ENCODE measurements at places on chromosomes 16 and 17.
A peak's percentile ranks its signal among the peaks of the same experiment; 100 is the strongest.

DNA sequence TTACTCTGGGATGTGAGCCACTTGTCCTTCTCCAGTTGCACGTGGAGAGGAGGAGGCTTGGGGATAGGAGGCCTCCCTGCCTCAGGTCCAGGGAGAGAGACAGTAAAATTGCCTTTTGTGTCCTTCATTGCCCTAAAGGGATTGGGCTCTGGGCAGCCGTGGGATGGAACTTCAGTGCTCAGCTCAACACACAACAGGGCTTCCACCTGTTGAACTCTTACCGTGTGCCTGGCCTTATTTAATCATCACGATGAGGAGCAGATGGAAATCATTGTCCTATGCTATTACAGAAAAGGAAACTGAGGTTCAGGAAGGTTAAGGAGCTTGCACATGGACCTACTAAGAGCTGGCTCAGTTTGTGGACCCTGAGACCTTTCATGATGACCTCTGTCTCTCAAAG is 92.4 kb upstream of the CDC42EP4 start:
- DNase-seq = no peak

DNA sequence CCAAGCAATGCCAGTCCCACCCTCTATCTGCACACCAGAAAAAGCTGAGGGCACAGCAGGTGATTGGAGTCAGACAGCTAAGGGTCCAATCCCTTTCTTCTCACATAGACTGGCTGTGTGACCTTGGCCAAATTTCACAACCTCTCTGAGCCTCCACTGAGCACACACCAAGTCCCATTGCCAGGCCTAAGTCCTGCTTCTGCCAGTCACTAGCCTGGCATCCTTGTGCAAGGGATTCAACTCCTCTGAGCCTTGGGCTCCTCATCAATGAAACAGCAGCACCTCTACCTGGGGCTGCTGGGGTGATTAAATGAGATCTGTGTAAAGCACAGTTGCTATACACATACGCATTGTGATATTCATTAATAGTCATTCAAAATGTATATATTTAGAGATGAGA is 15.5 kb upstream of the TLCD3B start:
- no peak for DNase-seq

GRCh38 chr16:58499615-58500351 is at the start of gene NDRG4:
NDRG4 (plus strand) TSS chr16:58500143; CDS start chr16:58500249, 106 bp downstream.
- no peak for DNase-seq

GRCh38 chr16:64657316-64658011 is 464.4 kb downstream of the CDH11 start:
- no peak for DNase-seq

DNA sequence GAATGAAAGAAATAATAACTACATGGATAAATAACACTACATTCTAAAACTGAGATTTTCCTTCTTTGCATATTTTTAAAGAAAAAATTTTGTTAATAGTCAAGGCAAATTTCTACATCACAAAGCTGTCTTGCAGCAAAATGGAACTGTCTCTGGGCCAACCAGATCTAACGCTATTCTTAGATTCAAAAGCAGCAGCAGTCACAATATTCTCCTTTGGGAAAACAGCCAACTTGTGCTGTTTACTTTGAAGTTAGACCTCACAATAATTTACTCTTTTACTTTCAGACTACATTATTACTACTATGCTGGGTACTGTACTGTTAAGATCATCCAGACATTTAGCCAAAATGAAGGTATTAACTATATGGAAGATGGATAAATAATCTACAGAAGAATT is 189.1 kb downstream of the CEP112 start:
- no peak for DNase-seq

DNA sequence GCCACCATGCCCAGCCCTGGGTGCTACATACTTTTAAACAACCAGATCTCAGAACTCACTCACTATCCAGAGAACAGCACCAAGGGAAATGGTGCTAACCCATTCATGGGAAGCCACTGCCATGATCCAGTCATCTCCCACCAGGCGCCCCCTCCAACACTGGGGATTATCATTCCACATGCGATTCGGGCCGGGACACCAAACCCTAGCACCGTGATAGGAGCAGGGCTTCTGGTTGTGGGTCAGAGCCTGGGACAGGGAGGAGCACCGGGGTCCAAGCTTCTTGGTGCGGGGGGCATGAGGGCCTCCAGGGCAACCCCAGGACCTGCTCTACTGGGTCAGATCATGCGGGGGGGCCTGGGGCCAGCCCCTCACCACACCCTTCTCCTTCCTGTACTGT is 4.5 kb downstream of the TMEM235 start:
- no peak for DNase-seq

DNA sequence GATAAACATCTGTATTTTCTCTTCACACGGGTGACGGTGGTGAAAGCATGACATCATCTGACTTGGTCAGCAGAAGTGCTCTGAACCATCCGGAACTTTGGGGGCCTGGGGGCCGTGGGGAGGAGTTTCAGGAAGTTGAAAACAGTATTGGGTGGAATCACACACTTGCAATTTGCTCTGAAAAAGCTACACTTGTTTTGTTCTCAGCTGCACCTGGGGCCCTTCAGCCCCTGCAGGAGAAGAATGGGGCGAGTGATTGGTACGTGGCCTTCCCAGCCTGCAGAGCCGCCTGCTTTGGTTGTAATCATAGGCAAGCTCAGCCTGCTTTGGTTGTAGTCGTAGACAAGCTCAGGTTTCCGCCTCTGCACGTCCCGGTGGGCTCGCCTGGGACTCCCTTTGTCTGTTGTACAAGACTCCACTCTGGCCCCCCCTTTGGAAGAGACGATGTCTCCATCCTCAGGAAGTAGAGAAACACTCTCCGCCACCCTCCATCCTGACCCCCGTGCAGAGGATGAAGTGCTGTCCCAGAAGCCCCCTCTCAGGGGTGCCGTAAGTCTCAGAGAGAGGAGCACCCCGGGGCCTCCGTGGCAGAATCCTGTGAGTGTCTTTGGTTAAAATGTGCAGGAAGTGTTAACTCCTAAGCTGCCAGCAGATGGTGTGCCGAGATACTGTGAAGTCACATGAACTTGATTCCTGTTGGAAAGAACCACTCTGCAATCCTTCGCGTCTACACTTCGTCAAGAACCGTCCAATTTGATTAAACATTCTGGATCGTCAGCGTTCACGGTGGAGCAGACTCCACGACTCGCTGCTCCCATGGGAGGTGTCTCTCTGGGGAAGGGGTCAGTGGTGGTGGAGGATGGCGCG is 5.4 kb downstream of the BANP start:
- peak; percentile 44 for DNase-seq

GRCh38 chr17:20938988-20939615 is 103.7 kb downstream of the USP22 start:
- no peak for DNase-seq

- DNase-seq = no peak
Measured at GRCh38 chr16:24049113-24049512, 207.0 kb upstream of the CACNG3 start.

- DNase-seq = peak; percentile 33
Measured at GRCh38 chr17:75124041-75124818, 7.3 kb downstream of the NT5C start.

GRCh38 chr16:15682105-15682570 is 32.1 kb downstream of the NDE1 start:
- no peak for DNase-seq

DNA sequence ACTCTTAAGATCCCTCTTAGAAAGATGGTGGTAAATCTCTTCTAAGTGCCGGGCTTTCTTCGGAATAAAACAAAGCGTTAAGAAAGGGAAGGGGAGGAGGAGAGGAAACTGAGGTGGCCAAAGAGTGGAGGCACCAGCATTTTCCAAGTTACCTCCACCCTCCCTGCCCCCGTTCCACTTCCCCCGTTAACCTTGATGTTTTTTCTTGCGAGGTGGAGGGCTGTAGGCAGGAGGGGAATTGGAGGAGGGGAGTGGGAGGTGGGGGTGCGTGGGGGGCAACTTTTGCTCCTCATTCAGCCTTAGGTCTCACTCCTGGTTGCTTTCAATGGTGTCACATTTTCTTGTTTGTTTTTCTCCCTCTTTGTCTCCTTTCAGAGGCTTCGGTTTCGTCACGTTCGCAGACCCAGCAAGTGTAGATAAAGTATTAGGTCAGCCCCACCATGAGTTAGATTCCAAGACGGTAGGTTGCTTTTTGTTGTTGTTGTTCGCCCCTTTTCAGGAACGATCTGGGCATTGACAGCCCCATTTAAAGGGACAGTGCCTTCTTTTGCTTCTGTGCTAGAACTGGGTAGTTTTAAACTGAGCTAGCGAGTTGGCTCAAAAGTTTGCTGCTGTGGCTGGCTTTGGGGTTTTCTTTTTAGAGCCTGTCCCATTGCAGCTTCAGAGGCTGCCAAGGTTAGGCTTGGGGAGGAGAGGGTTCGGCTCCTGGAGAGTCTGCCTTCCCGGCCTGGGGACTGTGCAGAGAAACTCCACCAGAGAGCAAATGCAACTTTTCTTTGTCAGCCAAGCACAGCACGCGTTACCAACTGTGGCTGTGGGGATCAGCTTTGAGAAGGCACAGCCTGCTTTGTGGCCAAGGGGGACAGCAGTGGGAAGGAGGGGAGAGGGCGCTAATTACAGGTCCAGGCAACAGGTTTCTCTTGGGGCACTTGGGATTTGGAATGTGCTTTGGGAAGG is 1.9 kb downstream of the MSI2 start:
- no peak for DNase-seq

- no peak for DNase-seq
Measured at GRCh38 chr16:79175286-79176057, 425.1 kb downstream of the MAF start.

DNA sequence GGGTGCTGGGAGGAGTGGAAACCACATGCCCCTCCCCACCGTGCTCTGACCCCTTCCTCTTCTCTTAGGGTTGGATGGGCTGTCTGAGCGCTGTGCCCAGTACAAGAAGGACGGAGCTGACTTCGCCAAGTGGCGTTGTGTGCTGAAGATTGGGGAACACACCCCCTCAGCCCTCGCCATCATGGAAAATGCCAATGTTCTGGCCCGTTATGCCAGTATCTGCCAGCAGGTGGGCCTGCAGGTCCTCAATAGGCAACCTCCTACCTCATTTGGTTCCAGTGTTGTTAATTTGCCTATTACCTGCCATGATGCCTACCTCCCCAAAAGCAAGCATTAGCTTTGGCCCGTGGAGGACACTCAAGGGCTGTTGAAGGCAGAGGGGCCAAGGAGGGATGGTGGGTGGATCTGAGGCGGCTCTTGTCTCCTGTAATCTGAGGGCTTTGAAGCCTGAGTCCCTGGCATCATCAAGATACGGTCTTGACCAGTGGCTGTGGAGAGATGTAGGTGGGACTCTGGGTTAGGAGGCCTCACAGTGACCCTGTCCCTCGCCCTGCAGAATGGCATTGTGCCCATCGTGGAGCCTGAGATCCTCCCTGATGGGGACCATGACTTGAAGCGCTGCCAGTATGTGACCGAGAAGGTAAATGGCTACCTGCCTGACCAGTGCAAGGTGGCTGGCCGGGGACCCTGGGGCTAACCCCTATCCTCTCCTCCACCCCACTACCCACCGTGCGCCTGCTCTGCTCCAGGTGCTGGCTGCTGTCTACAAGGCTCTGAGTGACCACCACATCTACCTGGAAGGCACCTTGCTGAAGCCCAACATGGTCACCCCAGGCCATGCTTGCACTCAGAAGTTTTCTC is 3.4 kb downstream of the ALDOA start:
- no peak for DNase-seq

DNA sequence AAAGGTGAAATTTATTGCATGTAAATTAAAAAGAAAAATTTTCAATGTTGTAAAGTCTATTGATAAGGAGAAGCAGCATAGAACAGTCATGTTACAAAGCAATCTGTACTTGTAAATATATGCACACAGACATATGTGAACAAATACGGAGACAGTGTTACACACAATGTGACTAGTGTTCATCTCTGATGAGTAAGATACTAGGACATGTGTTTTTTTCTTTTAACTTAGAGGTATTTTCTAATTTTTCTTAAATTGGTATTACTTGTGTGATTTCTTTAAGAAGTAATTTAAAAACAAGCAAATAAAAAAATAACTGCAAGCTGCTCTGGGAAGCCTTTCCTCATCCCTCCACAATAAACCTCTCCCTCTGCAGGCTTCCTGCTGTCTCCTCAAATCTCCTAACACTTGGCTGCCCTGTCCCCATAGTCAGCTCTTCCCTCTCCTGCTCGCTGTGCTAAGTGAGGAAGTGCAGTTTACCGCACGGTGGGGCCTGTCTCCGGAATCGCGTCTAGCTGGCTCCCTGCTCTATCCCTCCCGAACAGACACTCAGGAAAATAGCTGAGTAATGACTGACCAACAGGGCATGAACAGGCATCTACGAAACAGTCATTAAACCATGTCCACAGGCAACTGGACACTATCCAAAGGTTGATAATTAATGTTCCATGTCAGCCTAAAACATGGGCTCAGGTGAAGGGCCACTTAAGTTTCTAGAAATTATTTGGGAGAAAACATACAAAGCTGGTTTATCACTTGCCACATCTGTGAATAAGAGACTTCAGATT is 35.9 kb downstream of the CMTM4 start:
- no peak for DNase-seq

GRCh38 chr16:49443576-49443975 is 70.0 kb downstream of the C16orf78 start:
- no peak for DNase-seq

- DNase-seq = no peak
Measured at GRCh38 chr17:3040882-3041281, 22.5 kb downstream of the OR1D5 start.

DNA sequence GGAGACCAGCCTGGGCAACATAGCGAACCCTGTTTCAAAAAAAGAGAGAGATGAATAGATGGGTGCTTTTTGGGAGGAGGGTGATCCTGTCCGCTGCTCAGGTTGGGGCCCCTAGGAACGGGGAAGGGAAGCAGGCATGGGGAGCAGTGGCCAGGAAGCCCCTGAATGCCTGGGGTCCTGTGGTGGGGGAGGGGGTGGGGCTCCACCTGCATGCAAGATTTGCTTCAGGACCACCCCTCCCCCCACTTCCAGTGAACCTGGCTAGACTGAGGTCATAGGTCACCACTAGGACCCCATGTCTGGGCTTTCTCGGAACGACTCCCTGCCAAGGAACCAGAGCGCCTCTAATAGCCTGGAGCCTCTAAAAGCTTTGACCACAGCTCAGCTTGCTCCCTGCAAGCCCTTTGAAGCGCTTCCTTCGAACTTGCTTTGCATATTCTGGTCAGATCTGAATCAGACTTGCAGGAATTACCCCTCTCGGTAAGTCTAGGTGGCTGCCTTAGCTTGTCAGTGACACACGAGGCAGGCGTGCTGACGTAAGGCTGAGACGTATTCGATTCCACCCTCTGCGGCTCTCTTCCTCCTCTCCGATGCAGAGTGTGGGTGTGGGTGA is 3.7 kb downstream of the SOCS3 start:
- DNase-seq = peak; percentile 82

DNA sequence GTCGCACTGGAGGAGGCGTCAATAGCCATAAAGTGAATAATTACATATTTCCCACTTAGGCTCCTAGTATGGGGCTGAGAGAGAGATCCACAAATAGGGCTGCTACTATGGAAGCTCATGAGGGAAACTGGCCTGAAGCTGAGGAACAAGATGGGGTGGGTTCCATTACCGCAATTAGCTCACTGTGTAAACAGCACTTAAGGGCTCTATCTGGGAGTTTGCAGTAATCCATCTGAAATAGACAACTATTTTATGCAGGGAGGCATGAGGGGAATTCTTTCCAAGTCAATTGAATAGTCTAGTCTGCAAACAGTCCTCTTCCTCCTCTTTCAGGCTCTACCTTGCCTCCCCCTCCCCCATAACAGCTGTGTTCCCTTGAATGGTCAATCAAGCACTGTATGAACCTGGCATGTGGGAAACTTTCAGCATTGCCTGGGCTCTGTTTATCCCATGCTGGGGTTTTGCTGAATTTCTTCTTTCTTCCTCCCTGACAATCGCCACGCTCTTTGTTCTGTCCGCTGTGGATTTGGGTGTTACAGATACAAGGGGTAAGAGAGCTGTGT is 56.1 kb upstream of the MAF start:
- DNase-seq = no peak
